Mesenteric fat pad (tissue), 1 donor: ENCODE measurements at places on chromosomes 12 and 14. TPM values are rescaled to one million over a fixed set of nuclear protein-coding genes. Genes with fewer than 3 reads are reported as not detected.

The REP15 gene
- 2.3 TPM for total RNA-seq

The PPFIBP1 gene
- total RNA-seq: 76.9 TPM

The CACNA1C gene
- total RNA-seq: 6.8 TPM

The TAS2R8 gene
- total RNA-seq: not detected

The CABP1 gene
- 5.5 TPM for total RNA-seq
